ENCODE measurements at places on chromosomes 13 and 19.

- no peaks in the 10 kb centered on the region for H3K36me3 ChIP-seq
- H3K27me3 ChIP-seq = no peaks in the 10 kb centered on the region
- H3K4me1 ChIP-seq = no peaks in the 10 kb centered on the region
- peak; percentile 71 for DNase-seq
- peak overlapping the region; percentile 44 for H3K27ac ChIP-seq
- no peak overlapping the region for H3K4me3 ChIP-seq
These were observed 4.7 kb downstream of the PNMA8A start for GRCh38 chr19:46466536-46467196.

- no peaks in the 10 kb centered on the region for H3K27me3 ChIP-seq
- no peaks in the 10 kb centered on the region for H3K36me3 ChIP-seq
- no peak for DNase-seq
- peaks cover 15% of the 10 kb centered on the region for H3K4me1 ChIP-seq
- H3K4me3 ChIP-seq = no peak overlapping the region
- H3K27ac ChIP-seq = no peak overlapping the region
These were observed 3.8 kb downstream of the ELOF1 start for GRCh38 chr19:11555246-11555645.

DNA sequence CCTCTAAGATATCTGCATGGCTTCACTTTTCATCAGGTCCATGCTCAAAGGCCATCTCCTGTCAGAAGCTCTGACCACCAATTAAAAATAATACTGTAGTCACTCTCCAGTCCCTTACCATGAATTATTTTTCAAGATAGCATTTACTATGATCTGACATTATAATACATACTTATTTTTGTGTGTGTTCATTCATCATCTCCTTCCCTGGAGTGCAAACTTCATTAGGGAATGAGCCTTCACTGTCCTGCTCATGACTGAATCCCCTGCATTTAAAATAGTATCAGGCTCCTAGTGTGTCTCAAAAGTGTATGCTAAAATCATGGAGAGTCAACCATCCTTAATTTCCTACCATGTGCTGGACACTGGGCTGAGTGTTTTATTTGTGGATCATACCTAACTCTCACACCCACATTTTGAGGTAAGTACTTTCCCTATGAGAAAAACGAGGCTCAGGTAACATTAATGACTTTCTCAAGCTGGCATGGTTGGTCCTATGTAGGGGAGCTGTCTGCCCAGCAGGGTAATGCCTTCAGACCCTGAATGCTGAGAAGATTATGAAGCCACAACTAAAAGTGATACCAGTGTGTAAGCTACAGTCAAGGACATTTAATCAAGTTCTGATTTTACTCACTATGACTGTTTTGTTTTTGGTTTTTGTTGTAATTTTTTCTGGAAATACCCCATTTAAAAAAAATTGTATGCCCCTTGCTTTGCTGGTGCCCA is 16.3 kb downstream of the PLA2G4C start:
- H3K4me3 ChIP-seq = no peak overlapping the region
- DNase-seq = no peak
- no peaks in the 10 kb centered on the region for H3K27me3 ChIP-seq
- H3K4me1 ChIP-seq = no peaks in the 10 kb centered on the region
- no peaks in the 10 kb centered on the region for H3K36me3 ChIP-seq

DNA sequence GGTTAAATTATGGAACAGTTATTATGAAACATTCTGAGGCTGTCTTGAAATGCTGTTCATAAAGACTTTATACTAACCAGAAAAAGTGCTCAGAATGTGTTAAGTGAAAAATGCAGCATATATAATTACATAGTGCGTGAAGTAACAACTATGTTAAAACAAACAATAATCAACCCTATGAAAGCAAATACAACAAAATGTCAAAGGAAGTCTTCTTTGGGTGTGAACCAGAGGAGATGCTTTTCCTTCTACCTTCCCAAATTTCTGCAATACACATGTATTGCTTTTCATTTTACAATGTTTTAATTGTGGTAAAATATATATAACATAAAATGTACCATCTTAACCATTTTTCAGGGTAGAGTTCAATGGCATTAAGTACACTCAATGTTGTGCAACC is 45.7 kb downstream of the F2RL3 start:
- H3K4me3 ChIP-seq = no peak overlapping the region
- no peaks in the 10 kb centered on the region for H3K4me1 ChIP-seq
- no peak for DNase-seq
- H3K27me3 ChIP-seq = no peaks in the 10 kb centered on the region
- no peak overlapping the region for H3K27ac ChIP-seq

GRCh38 chr13:113907635-113908617 is 44.0 kb upstream of the GAS6 start:
- H3K4me1 ChIP-seq = peaks cover 11% of the 10 kb centered on the region
- DNase-seq = peak; percentile 50
- H3K4me3 ChIP-seq = no peak overlapping the region
- no peaks in the 10 kb centered on the region for H3K27me3 ChIP-seq
- H3K27ac ChIP-seq = no peak overlapping the region
- no peaks in the 10 kb centered on the region for H3K36me3 ChIP-seq

GRCh38 chr19:41521931-41522555 is 53.9 kb upstream of the CEACAM21 start:
- H3K4me3 ChIP-seq = no peak overlapping the region
- no peaks in the 10 kb centered on the region for H3K36me3 ChIP-seq
- DNase-seq = no peak
- no peaks in the 10 kb centered on the region for H3K4me1 ChIP-seq

DNA sequence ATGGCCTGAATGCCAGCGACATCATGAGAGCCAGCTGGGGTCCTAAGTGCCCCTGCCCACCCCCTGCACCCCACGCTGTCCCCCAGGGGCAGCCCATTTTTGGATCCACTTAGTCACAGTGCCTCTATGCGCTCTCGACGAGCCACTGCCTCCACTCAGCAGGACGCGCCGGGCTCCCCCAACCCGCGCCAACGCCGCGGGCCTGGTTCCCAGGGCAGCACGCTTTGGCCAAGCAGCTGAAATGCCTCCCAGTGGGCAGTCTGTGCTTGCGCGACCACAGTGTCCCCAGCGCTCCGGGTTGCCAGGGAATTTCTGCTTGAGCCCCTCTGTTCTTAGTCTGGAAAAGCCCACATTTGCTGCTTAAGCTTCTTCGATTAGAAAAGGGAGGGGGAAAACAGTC is 39.4 kb downstream of the TMED1 start:
- H3K36me3 ChIP-seq = no peaks in the 10 kb centered on the region
- no peak overlapping the region for H3K27ac ChIP-seq
- H3K27me3 ChIP-seq = no peaks in the 10 kb centered on the region

DNA sequence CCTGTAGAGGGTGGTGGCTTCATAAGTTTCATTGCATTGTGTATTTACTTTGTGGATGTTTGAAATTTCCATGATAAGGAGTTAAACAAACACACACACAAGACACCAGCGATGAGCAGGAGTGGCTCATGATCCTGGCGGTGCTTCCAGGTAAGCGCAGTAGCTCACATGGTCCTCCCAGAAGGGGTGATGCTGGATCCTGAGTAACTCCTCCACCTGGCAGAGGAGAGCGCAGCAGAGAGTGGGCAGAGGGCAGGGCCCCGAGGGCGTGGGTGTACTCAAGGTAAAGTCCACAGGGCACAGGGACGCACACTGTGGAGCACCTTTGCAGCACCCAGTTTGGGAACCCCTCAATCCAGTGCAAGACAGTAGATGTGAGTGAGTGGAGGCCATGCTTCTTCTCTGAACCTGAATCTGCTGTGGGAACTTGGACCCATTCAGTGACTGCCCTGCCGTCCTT is 54.0 kb downstream of the RFX2 start:
- peak overlapping the region; percentile 95 for H3K27ac ChIP-seq
- H3K4me3 ChIP-seq = no peak overlapping the region
- H3K4me1 ChIP-seq = peaks cover 30% of the 10 kb centered on the region
- H3K27me3 ChIP-seq = no peaks in the 10 kb centered on the region
- DNase-seq = no peak

DNA sequence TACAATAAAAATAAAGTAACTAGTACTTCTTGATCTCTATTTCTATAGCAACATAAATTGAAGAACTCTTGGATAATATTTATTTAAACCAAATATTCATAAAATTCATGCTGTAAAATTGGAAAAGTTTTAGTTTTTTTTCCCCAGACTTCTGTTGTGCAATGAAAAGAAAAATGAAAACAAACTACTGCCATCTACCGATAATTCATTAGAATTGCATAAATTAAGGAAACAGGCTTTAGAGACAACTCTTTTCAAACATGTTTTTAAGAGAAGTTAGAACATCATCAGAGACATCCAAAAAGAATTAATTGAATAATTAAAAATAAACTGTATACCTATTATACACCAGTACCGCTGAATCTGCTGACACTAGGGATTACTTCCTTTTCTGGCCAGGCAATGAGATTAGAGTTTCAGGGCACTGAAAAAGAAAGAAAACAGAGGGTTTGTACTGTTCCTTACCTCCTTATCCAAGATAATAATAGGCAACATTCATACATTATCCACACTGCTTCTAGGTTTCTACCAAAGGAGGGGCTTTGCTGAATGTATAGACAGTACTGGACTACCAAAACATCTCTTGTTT is 4.9 kb downstream of the CCDC122 start:
- no peak for DNase-seq
- no peaks in the 10 kb centered on the region for H3K36me3 ChIP-seq
- no peak overlapping the region for H3K27ac ChIP-seq
- H3K4me1 ChIP-seq = no peaks in the 10 kb centered on the region
- no peak overlapping the region for H3K4me3 ChIP-seq

DNA sequence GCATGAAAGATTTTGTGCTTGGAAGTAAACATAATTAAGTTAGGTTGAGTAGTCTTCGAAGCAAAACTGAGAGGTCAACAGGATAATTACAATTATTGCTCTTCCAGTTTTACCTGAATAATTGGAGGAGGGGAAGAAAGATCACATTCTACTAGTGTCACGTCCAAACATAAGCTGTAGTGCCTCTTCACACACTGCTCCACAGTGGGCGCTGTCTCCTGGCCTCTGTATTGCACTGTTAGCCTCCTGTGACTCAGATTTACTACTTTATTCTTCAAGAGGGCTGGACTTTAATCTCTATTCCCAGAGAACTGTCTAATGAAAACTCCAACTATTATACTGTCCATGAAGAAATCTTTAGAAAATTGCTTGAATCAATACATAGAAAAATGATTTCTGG is 62.9 kb downstream of the TRPC4 start:
- H3K27ac ChIP-seq = no peak overlapping the region
- H3K4me3 ChIP-seq = no peak overlapping the region
- H3K27me3 ChIP-seq = no peaks in the 10 kb centered on the region
- DNase-seq = no peak

GRCh38 chr19:45090034-45090433 is 2.9 kb upstream of the PPP1R37 start:
- no peak overlapping the region for H3K27ac ChIP-seq
- peaks cover 9% of the 10 kb centered on the region for H3K4me1 ChIP-seq
- H3K36me3 ChIP-seq = no peaks in the 10 kb centered on the region
- no peaks in the 10 kb centered on the region for H3K27me3 ChIP-seq

GRCh38 chr19:8144273-8144995 is 5.0 kb downstream of the FBN3 start:
- H3K4me1 ChIP-seq = peaks cover 10% of the 10 kb centered on the region
- H3K4me3 ChIP-seq = no peak overlapping the region
- no peak for DNase-seq
- no peaks in the 10 kb centered on the region for H3K36me3 ChIP-seq

DNA sequence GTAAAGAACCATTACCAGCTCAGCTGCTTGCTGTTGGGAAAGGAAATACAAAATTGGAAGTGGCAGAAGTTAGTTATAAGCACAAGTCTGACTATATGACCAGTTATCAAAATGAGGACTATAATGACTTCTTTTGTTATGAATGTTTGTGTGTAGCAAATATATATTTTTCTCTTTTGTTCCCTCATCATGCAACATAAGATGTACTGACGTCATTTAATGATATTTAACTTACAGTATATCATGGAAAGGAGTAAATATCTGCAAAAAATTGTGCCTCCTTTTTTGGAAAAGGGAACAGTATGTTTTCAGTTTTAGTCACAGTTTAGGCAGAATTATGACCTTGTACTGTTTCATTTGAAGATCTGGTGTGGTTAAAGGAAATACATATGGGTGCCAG is 356.3 kb upstream of the SLITRK5 start:
- no peak for DNase-seq
- no peak overlapping the region for H3K27ac ChIP-seq
- H3K4me1 ChIP-seq = no peaks in the 10 kb centered on the region
- no peak overlapping the region for H3K4me3 ChIP-seq
- H3K36me3 ChIP-seq = no peaks in the 10 kb centered on the region

GRCh38 chr19:47768604-47769003 is 9.9 kb upstream of the SELENOW start:
- no peak for DNase-seq
- H3K4me1 ChIP-seq = no peaks in the 10 kb centered on the region
- H3K4me3 ChIP-seq = no peak overlapping the region
- no peaks in the 10 kb centered on the region for H3K27me3 ChIP-seq

DNA sequence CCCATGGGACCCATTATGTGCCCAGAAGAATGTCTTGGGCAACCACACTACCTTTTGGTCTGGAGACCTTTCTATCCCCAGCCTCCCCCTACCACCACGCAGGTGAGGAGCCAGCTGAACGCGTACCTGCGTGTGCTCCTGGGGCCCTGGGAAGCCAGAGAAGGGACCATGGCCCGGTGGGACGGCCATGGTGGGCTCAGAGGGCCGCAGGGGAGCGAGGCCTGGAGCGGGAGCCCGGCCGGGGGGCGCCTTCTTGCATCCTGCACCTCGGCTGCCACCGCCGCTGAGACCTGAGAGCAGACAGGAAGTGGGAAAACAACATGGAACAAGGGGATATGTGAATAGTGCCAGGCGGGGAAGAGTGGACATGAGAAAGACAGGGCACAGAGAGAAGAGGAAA is 2.3 kb downstream of the DYRK1B start:
- no peak overlapping the region for H3K4me3 ChIP-seq
- no peak for DNase-seq
- H3K27ac ChIP-seq = no peak overlapping the region
- H3K4me1 ChIP-seq = no peaks in the 10 kb centered on the region
- H3K36me3 ChIP-seq = no peaks in the 10 kb centered on the region

GRCh38 chr13:45048890-45049407 is 59.6 kb downstream of the GPALPP1 start:
- no peaks in the 10 kb centered on the region for H3K36me3 ChIP-seq
- no peaks in the 10 kb centered on the region for H3K4me1 ChIP-seq
- no peak overlapping the region for H3K4me3 ChIP-seq
- no peaks in the 10 kb centered on the region for H3K27me3 ChIP-seq
- no peak for DNase-seq
- no peak overlapping the region for H3K27ac ChIP-seq

DNA sequence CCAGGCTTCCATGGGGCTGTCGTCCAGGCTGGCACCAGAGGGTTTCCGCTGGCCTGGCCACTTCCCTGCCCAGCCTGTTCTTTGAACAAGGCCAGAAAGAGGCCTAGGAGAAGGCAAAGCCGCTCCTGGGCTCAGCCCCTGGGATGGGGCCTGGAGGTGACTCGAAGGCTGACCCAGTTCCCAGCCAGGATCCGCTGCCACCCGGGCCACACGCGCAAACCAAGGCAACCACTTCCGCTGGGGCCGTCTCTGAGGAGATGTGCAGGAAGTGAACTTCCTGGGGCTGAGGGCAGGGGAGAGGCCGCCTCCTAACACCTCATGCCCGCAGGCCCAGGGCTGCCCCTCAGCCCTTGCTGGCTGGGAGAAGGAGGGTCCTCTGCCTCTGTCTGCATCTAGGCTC is 15.2 kb downstream of the PLEKHF1 start:
- no peak for DNase-seq
- H3K27me3 ChIP-seq = no peaks in the 10 kb centered on the region
- no peaks in the 10 kb centered on the region for H3K36me3 ChIP-seq
- H3K4me3 ChIP-seq = no peak overlapping the region
- peak overlapping the region; percentile 22 for H3K27ac ChIP-seq
- H3K4me1 ChIP-seq = no peaks in the 10 kb centered on the region
